H9 (cell line): ENCODE measurements at places on chromosomes 13 and 19.

DNA sequence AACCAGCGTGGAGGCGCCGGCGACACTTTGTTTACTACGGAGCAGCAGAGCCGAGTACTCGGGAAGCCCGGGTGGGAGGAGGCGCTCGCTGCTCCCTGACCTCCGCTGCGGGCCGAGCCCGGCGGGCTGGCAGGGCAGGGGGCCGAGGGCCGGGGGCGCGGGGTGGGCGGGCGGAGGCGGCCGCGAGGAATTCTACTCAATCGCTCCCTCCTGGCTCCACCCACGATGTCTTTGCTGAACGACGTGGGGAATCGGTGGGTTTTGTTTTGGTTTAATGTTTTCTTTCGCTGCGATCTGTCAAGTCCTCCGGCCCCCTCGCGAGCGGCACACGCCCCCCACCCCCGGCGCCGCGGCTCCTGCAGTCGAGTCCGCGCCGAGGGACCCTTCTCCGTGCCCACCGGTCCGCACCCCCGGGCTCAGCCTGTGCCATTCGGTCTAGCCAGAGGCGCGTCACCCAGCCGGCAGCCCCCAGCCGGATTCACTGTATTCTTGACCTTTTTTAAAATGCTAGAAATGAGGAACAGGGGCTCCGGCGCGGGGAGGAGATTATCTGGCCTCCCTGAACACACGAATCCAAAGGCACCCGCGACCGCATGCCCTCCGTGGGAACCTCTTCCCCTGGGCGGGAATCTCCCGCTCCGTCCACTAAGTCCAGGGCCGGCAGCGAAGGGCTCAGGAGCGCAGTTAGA is 636 bp upstream of the FOXO1 start:
- peaks cover 5% of the 10 kb centered on the region for H3K4me1 ChIP-seq
- DNase-seq = no peak
- no peak overlapping the region for H3K27ac ChIP-seq
- H3K27me3 ChIP-seq = no peaks in the 10 kb centered on the region
- peak overlapping the region; percentile 90 for H3K4me3 ChIP-seq

DNA sequence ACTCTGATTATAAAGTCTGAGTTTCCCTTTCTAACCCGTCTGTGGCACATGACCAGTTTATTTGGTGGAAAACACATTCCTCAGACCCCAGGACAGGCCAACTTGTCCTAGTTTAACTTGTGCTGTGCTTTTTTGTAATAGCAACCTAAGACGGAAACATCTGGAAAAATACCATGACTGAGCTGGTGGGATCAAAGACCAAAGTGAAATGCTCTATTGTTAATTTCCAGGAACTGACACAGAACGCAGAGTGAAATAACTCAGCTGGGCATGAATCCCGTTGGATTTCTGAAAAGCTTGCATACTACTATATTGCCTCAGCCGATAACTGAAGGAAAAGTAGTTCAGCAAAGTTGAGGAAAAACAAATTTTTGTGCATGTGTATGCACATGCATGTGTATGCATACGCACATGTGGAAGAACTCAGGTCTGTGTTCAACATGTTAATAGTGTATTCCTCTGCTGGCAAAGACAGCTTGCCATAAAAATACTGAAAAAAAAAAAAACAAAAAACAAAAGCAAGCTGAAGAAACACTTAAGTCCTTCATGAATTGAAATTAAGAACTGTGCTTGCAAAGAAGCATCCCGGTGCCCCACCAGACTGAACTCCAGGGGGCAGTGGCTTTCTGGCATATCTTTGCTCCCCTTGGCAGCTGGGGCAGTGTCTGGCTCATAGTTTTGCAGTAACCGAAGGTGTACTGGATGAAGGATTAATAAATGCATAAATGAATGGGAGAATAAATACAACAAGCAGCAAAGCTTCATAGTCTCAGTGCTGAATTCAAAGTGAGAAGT is 187.8 kb downstream of the LHFPL6 start:
- DNase-seq = peak; percentile 50
- no peak overlapping the region for H3K27ac ChIP-seq

GRCh38 chr13:25973576-25973975 is 78.2 kb downstream of the SHISA2 start:
- no peak overlapping the region for H3K27ac ChIP-seq
- H3K4me1 ChIP-seq = peaks cover 5% of the 10 kb centered on the region; the same call in 1 of the 2 replicates
- H3K4me3 ChIP-seq = no peak overlapping the region

- H3K4me3 ChIP-seq = no peak overlapping the region
- no peak overlapping the region for H3K27ac ChIP-seq
- no peaks in the 10 kb centered on the region for H3K27me3 ChIP-seq
- no peak for DNase-seq
- H3K36me3 ChIP-seq = peaks cover 11% of the 10 kb centered on the region
Observed at GRCh38 chr13:20812890-20813289, 39.1 kb upstream of the EEF1AKMT1 start.

DNA sequence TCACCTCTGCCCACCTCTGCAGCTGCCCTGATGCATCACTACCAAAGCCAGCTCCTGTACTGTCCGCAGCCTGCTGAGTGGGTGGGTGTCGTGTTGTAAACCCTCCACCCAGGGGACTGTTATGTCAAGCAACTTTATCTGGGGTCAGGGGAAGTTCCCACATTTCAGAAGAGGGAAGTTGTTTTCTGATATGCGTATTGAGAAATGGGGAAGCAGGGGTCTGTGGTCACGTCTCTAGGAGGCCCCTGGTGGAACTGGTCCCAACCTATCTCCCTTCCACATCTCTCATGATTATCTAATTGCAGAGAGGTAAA is 31.2 kb downstream of the CLEC17A start:
- peaks cover 2% of the 10 kb centered on the region; the same call in 2 of the 3 replicates for H3K36me3 ChIP-seq

DNA sequence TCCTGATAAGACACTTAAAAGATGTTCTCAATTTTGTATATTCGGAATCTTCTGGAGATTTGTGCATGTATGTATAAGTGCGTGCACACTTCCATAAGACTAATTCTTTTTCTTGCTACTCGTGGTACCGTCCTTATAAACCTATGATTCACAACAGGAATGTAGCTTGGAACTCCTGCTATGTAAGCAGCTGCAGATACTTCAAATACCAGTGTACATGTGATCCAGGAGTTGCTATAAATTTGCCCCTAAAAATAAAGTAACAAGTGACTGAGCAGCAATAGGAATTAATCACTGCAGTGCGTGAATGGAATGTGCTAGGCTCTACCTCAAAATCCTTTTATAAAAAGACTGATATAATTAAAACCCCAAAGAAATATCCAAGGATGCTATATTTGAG is 214.9 kb downstream of the KLF5 start:
- no peak overlapping the region for H3K4me3 ChIP-seq
- no peaks in the 10 kb centered on the region for H3K27me3 ChIP-seq
- no peak overlapping the region for H3K27ac ChIP-seq
- H3K4me1 ChIP-seq = no peaks in the 10 kb centered on the region
